Activated CD8-positive, alpha-beta memory T cell treated with anti-CD3 and anti-CD28 coated beads, Interleukin-2, amount 10 ng/mL, durations not matched to agents 7 days and 5 days (primary cell): ENCODE measurements at places on chromosomes 5 and 9.

DNA sequence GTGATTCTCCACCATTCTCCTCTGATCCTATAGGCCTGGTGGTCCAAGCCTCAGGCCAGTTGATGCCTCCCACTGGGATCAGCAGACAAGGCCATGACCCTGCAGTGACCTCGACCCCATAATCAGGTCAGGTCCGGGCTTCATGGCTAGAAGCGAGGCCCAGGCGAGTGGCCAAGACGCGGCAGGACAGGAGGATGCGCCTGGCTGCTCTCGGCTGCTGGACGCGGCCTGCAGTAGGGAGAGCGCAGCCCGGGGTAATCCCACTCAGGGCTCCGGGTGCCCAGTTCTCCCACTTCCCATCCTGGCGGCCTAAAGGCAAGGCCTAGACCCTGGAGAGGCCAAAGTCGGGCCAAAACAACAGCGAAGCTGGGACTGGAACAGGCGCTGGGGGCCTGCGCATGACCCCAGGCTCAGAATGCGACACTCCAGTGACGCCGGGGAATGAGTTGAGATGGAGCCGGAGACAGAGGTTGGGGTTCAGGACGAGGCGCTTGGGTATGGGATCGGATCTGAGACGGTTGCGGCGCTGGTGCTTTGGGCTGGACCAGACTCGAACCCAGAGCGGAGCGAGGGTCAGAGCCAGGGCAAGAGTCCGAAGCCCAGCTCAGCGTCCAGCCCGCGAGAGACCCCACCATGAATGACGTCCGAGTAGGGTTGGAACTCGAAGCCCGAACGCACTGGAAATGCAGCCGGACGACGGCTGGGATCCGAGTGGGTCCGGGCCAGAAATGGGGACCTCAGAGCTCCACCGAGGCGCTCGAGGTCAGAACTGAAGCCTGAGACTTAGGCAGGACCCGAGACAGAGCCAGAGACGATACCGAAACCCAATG is 3.2 kb downstream of the LHX6 start:
- no peak for DNase-seq
- peaks cover 5% of the 10 kb centered on the region for H3K4me1 ChIP-seq
- H3K4me3 ChIP-seq: no peak overlapping the region
- no peaks in the 10 kb centered on the region for H3K36me3 ChIP-seq

DNA sequence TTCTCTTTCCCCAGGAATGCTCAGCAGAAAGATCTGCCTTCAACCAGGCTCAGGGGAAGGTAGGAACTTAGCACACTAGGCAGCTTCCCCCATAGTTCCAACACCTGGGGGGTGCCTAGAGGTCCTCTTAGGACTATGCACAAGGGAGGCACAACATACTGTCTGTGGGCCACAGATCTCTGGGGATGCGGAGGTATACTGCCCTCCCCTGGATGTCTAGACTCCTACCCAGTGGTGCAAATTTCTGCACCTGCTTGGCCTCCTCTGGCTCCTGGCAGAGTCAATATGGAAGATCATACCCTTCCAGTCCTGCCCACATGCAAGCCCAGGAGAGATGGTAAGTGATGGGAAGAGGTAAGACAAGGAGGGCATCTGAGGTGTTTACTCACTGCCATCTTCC is 247.5 kb upstream of the DAPK1 start:
- H3K4me1 ChIP-seq: no peaks in the 10 kb centered on the region
- no peaks in the 10 kb centered on the region for H3K27me3 ChIP-seq
- DNase-seq: no peak
- no peak overlapping the region for H3K27ac ChIP-seq
- H3K36me3 ChIP-seq: no peaks in the 10 kb centered on the region

DNA sequence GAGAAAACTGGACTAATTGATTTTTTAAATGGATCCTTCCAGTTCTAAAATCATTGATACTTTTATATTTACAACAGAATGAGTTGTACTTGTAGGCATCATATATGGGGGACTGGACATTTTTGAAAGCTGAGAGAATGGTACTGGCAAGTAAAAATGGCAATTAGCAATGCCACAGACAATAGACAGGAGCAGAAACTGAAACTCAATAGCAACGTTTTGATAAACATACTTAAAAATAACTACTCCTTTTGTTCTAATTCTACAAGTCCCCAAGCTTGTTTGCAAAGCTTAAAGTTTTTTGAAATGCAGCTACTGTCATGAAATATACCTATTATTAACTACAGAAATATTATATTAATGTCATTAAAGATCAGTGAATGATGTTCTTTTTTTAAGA is 52.8 kb upstream of the FBXL7 start:
- no peaks in the 10 kb centered on the region for H3K36me3 ChIP-seq
- no peak overlapping the region for H3K4me3 ChIP-seq
- no peak for DNase-seq

- H3K27ac ChIP-seq: no peak overlapping the region
- no peaks in the 10 kb centered on the region for H3K4me1 ChIP-seq
- H3K4me3 ChIP-seq: no peak overlapping the region
- no peaks in the 10 kb centered on the region for H3K36me3 ChIP-seq
- H3K27me3 ChIP-seq: peaks cover 2% of the 10 kb centered on the region
- no peak for DNase-seq
Measured at GRCh38 chr5:57338068-57338867, 144.3 kb downstream of the ACTBL2 start.

GRCh38 chr9:93297659-93298497 is 113.9 kb downstream of the WNK2 start:
- no peak for DNase-seq
- no peaks in the 10 kb centered on the region for H3K36me3 ChIP-seq
- no peak overlapping the region for H3K4me3 ChIP-seq
- H3K4me1 ChIP-seq: peaks cover 8% of the 10 kb centered on the region
- no peak overlapping the region for H3K27ac ChIP-seq
- peaks cover 7% of the 10 kb centered on the region for H3K27me3 ChIP-seq

DNA sequence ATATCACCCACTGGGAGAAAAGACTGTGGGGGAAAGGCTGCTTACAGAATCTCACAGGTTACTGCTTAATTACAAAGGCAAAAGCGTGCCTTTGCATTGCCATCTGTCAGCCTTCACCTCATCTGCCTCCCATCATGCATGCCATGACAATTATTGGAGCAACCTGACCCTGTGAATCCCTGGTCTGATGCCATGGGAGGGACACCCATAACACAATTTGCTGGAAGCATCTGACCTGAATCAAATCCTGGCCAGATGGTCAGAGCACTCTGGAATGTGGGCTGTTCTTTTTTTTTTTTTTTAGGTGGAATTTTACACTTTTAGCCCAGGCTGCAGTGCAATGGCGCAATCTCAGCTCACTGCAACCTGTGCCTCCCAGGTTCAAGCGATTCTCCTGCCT is 11.6 kb upstream of the RETREG1 start:
- H3K4me3 ChIP-seq: no peak overlapping the region
- peaks cover 2% of the 10 kb centered on the region for H3K36me3 ChIP-seq
- H3K4me1 ChIP-seq: peaks cover 29% of the 10 kb centered on the region
- peak overlapping the region; percentile 13 for H3K27ac ChIP-seq
- no peak for DNase-seq

DNA sequence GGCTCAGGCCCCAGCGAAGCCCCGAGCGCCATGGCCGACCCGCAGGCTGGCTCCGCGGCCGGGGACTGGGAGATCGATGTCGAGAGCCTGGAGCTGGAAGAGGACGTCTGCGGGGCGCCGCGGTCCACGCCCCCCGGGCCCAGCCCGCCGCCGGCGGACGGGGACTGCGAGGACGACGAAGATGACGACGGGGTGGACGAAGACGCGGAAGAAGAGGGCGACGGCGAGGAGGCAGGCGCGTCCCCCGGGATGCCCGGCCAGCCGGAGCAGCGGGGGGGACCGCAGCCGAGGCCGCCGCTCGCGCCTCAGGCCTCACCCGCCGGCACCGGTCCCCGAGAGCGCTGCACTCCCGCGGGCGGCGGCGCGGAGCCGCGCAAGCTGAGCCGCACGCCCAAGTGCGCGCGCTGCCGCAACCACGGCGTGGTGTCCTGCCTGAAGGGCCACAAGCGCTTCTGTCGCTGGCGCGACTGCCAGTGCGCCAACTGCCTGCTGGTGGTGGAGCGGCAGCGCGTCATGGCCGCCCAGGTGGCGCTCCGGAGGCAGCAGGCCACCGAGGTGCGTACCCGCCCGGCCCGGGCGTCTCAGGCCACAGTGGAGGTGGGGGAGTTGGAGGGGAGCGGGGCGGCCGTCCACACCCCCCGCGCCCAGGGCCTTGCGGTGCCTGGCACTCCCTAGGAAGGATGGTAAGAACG is 1.6 kb downstream of the DMRT2 start:
- peaks cover 91% of the 10 kb centered on the region for H3K27me3 ChIP-seq
- H3K4me3 ChIP-seq: no peak overlapping the region
- peak; percentile 45 for DNase-seq
- H3K4me1 ChIP-seq: peaks cover 36% of the 10 kb centered on the region
- H3K36me3 ChIP-seq: peaks cover 2% of the 10 kb centered on the region

GRCh38 chr5:74639807-74640449 is 600 bp downstream of the ENC1 start:
- peaks cover 78% of the 10 kb centered on the region for H3K27me3 ChIP-seq
- no peaks in the 10 kb centered on the region for H3K36me3 ChIP-seq
- H3K27ac ChIP-seq: no peak overlapping the region
- H3K4me3 ChIP-seq: peak overlapping the region; percentile 76

DNA sequence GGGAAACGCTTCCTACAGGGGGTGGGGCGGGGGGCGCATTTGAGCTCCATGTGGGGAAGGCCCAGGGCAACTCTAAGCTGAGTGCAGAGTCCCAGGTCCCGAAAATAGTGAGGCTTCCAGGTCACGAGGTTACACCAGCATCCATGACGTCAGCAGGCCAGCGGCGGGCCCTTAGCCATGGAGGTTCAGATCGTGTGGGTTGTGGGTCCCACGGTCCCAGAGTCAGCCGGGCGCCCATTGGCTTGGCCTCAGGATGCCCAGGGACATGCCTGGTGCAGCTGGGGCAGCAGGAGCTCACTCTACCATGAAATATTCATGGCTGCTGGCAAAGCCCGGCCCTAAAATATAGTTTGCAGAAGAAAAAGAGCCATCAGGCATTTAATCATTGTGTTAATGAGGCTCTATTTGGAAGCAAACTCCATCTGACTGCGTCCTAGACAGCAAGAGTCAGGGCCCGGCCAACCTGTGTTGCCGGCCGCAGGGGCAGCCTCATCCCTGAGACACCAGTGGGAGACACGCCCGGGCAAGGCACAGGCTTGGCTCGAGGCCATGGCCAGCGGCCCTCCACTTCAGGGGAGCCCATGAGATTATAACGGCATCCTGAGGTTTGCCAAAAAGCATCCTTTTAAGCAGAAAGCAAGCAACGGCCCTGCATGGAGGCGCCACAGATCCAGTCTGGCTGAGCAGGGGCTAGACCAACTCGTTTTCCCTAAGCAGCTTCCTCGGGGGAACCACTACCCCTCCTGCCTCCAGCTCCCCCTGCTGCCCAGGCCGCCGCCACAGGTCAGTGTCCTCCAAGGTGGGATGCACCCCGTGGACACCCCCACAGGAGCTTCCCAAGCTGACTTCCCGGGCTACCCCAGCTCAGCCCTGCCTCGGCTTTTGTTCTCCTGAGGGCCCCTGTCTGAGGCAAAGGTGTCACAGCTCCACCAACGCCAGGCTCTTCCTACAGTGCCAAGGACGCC is 108.9 kb upstream of the PPP1R26 start:
- H3K4me3 ChIP-seq: no peak overlapping the region
- no peak overlapping the region for H3K27ac ChIP-seq
- DNase-seq: no peak

DNA sequence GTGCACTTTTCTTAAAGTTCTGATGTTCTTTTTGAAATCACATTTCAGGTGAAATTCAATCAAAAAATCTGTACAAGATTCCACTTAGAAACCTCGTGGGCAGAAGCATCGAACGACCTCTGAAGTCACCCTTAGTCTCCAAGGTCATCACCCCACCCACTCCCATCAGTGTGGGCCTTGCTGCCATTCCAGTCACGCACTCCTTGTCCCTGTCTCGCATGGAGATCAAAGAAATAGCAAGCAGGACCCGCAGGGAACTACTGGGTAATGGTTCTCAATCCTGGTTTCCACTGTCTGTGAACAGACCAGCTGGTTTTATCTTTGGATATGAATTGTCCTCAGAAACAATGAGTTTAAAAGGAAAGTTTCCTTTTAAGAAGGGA is 8.1 kb upstream of the SLC2A8 start:
- H3K27me3 ChIP-seq: peaks cover 48% of the 10 kb centered on the region
- no peaks in the 10 kb centered on the region for H3K36me3 ChIP-seq
- no peak overlapping the region for H3K4me3 ChIP-seq
- H3K4me1 ChIP-seq: peaks cover 33% of the 10 kb centered on the region

DNA sequence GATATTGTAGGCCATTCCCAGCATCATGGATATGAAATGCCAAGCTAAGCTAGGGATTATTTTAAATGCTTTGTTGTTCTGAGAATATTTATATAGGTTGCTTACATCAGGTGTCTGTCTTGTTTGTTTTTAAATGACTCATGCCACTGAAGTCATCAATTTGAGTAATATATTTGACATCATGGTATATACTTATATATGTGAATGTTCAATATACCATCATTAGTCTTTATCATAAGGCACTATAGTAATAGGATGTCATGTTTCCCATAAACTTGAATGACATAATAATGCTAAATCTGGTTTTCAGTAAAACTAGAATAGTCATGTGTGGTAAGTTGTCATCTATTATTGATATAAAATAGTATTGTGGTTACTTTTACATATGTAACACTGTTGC is 13.1 kb downstream of the C9orf85 start:
- H3K4me3 ChIP-seq: no peak overlapping the region
- no peaks in the 10 kb centered on the region for H3K4me1 ChIP-seq
- DNase-seq: no peak
- peaks cover 23% of the 10 kb centered on the region for H3K36me3 ChIP-seq

GRCh38 chr9:72895122-72895521 is 57.7 kb downstream of the ALDH1A1 start:
- DNase-seq: no peak
- no peak overlapping the region for H3K4me3 ChIP-seq
- no peaks in the 10 kb centered on the region for H3K4me1 ChIP-seq
- peaks cover 2% of the 10 kb centered on the region for H3K27me3 ChIP-seq

- H3K27ac ChIP-seq: peak overlapping the region; percentile 75
- peaks cover 31% of the 10 kb centered on the region for H3K4me1 ChIP-seq
- no peaks in the 10 kb centered on the region for H3K27me3 ChIP-seq
Measured at GRCh38 chr9:76424491-76424890, 30.3 kb upstream of the RFK start.

DNA sequence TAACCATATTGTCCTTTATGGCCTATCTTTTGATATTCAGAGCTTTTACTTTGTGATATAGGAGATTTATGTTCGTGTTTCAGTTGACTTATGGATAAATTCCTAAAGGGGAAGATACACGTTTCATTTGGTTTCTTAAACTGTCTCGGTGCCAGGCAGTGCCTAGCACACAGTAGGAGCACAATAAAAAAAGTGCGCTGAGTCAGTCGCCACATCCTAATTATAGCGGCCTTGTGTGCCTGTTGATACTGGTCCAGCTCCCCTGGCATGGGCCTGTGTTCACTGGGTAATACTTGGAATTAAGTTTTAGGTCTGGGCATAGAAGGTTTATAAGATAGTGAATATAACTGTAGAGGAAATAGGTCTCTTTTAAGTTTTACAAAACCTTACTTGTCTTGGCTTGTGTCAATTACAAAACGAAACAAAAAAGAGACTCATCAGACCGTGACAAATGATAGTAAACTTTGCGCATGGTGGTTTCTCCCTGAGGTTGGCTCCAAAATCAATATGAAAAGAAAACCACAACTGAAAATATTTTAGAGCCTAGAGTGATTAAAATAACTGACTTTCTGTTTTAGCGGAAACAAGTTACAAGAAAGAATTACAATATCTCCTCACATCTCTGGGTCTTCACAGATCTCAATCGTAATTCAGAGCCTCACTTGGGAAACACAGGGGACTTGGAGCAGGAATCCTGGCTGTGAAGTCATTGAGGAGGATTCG is 84.8 kb downstream of the MVB12B start:
- H3K4me3 ChIP-seq: peak overlapping the region; percentile 65
- H3K4me1 ChIP-seq: peaks cover 47% of the 10 kb centered on the region
- peak overlapping the region; percentile 96 for H3K27ac ChIP-seq
- H3K36me3 ChIP-seq: peaks cover 31% of the 10 kb centered on the region
- no peaks in the 10 kb centered on the region for H3K27me3 ChIP-seq
